Gastrocnemius medialis (tissue), 4 donors: ENCODE measurements at places on chromosomes 5 and 9. TPM values are rescaled to one million over a fixed set of nuclear protein-coding genes. Genes with fewer than 3 reads are reported as not detected.

DNA sequence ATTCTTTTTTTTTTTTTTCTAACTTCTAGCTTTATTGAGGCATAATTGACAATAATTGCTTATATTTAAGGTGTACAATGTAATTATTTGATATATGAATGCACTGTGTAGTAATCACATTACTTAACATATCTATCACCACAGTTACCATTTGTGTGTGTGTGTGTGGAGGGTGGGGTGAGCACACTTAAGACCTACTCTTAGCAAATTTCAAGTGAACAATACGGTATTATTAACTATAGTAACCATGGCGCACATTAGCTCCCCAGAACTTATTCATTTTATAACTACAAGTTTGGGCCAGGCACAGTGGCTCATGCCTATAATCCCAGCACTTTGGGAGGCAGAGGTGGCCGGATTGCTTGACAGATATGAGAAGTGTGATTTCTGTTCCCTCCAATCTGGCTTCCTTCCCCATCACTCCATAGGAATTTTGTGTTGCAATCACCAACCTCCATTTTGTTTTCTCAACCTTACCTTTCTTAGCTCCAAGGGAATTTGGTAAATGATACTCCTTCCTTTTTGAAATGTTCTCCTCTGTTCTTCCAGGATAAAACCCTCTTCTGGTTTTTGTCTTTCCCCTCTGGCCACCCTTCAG is 14.9 kb downstream of the TXN start:
- H3K27me3 ChIP-seq, result no peaks in the 10 kb centered on the region
- H3K36me3 ChIP-seq, result peaks cover 38% of the 10 kb centered on the region
- no peak overlapping the region for H3K4me3 ChIP-seq
- H3K27ac ChIP-seq, result no peak overlapping the region
- DNase-seq, result no peak
- H3K4me1 ChIP-seq, result peaks cover 3% of the 10 kb centered on the region

GRCh38 chr9:101433229-101433628 is 2.3 kb downstream of the ALDOB start:
- no peaks in the 10 kb centered on the region for H3K36me3 ChIP-seq
- no peaks in the 10 kb centered on the region for H3K4me1 ChIP-seq
- no peaks in the 10 kb centered on the region for H3K27me3 ChIP-seq
- no peak overlapping the region for H3K27ac ChIP-seq
- DNase-seq, result no peak
- H3K4me3 ChIP-seq, result no peak overlapping the region

GRCh38 chr5:55154873-55155272 is 5.1 kb upstream of the GPX8 start:
- H3K4me3 ChIP-seq, result no peak overlapping the region
- H3K27me3 ChIP-seq, result no peaks in the 10 kb centered on the region
- H3K27ac ChIP-seq, result no peak overlapping the region
- no peaks in the 10 kb centered on the region for H3K36me3 ChIP-seq
- no peaks in the 10 kb centered on the region for H3K4me1 ChIP-seq

The MCC gene
- 6.8 TPM for total RNA-seq

GRCh38 chr5:58999804-59000203 is 416.9 kb downstream of the RAB3C start:
- H3K27ac ChIP-seq, result no peak overlapping the region
- H3K4me1 ChIP-seq, result peaks cover 41% of the 10 kb centered on the region
- no peaks in the 10 kb centered on the region for H3K36me3 ChIP-seq
- H3K27me3 ChIP-seq, result no peaks in the 10 kb centered on the region
- no peak overlapping the region for H3K4me3 ChIP-seq

GRCh38 chr5:4976902-4977301 is 163.2 kb upstream of the ADAMTS16 start:
- no peak for DNase-seq
- no peaks in the 10 kb centered on the region for H3K27me3 ChIP-seq
- H3K27ac ChIP-seq, result no peak overlapping the region
- no peaks in the 10 kb centered on the region for H3K36me3 ChIP-seq
- H3K4me1 ChIP-seq, result no peaks in the 10 kb centered on the region

The HAPLN1 gene
- not detected for total RNA-seq

The GABBR2 gene
- total RNA-seq, result 0.80 TPM

The SPINK6 gene
- not detected for total RNA-seq

The NEUROG1 gene
- not detected for total RNA-seq

DNA sequence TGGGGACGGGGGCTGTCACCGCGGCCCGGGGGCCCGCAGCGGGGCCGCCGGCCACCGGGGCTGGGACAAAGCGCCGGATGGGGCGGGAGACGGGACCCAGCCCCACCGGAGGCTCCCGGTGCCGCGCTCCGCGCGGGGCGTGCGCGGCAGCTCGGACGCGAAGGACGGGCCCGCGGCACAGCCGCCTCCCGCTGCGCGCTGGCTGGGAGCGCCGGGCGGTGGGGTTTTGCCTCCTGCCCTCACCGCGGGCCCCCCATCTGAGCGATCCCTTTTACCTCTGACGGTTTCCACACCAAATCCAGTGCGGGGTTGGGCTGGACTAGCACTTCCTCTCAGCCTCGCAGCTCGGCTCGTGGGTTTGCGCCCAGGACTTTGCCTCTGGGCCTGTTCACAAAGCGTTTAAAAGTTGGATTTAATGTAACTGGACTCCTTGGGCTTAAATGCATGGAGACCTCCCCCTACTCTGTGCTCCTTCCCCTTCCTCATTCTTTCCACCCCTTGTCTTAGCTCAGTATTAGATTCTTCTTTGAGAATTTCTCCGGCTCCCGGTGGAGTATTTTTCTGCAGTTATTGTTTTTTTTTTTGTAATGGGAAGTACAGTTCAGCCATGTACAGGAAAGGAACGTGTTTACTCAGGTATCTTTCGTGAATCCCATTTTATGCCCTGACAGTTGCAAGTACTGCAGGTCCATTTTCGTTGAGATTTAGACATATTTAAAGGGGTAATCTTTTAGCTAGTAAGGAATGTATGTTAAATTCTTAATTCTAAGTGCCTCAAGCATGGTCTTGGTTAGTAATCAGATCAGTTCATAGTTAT is 691 bp downstream of the FCHO2 start:
- H3K4me1 ChIP-seq, result peaks cover 41% of the 10 kb centered on the region
- H3K27ac ChIP-seq, result peak overlapping the region; percentile 92
- peak overlapping the region; percentile 77 for H3K4me3 ChIP-seq
- no peaks in the 10 kb centered on the region for H3K27me3 ChIP-seq

- H3K36me3 ChIP-seq, result no peaks in the 10 kb centered on the region
- no peaks in the 10 kb centered on the region for H3K4me1 ChIP-seq
- H3K4me3 ChIP-seq, result no peak overlapping the region
- H3K27ac ChIP-seq, result no peak overlapping the region
- DNase-seq, result no peak
Observed at GRCh38 chr5:100623719-100624118, 88.5 kb downstream of the FAM174A start.
